Fibroblast of the aortic adventitia (primary cell): ENCODE measurements at places on chromosomes 7 and 10. TPM values are rescaled to one million over a fixed set of nuclear protein-coding genes. Genes with fewer than 3 reads are reported as not detected.
A peak's percentile ranks its signal among the peaks of the same experiment; 100 is the strongest.

The TWIST1 gene
- total RNA-seq: 28.7 and 33.2 TPM in 2 replicates

GRCh38 chr7:137694405-137694804 is 152.4 kb downstream of the DGKI start:
- DNase-seq: no peak

The ACTL6B gene
- total RNA-seq: not detected in 2 replicates

- peak; percentile 32 for DNase-seq
Measured at GRCh38 chr10:14254368-14254767, 76.4 kb downstream of the FRMD4A start.

GRCh38 chr10:123538401-123539320 is 127.5 kb upstream of the GPR26 start:
- DNase-seq: no peak

The CLDN4 gene
- total RNA-seq: 0.54 and 0.74 TPM in 2 replicates

The LIPK gene
- not detected in 2 replicates for total RNA-seq

The ARMC3 gene
- total RNA-seq: 0.25 TPM in 1 of 2 replicates, not detected in the other
